GM13977 (cell line): ENCODE measurements at places on chromosomes 1 and 21.

DNA sequence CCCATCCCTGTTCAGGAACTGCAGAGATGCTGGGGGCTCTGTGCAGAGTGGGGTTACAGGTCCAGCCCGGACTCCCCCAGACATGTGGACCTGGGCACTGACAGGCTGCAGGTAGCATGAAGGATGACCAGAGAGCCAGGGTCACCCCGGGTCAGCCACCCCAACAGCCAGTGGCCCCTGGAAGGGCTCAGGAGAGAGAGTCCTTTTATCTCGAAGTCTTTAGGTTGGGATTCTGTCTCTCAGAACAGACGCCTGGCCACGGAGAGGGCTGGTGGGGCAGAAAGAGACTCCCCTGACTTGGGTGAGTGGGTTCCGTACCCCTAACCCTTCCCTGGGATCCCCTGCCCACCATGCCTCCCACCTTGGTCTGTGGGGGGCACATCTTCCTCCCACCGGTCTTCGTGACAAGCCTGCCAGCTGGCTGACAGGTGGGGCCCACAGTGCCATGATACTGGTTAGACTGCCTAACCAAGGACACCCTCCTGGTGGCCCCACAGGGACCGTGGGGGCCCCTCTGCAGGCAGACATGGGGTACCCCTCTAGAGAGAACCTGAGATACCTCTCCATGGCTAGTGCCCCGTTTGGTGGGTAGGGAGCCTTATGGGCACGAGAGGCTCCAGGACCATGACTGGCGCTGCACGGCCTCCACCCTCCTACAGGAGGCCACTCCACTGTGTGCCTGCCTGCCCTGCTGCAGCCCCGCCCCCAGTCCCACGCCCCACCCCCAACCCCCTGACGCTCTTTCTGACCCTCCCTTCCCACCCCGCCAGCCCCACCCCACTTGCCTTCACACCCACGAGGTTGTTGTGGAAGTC lies 24.2 kb downstream of the WNT9A start:
- DNase-seq: no peak

DNA sequence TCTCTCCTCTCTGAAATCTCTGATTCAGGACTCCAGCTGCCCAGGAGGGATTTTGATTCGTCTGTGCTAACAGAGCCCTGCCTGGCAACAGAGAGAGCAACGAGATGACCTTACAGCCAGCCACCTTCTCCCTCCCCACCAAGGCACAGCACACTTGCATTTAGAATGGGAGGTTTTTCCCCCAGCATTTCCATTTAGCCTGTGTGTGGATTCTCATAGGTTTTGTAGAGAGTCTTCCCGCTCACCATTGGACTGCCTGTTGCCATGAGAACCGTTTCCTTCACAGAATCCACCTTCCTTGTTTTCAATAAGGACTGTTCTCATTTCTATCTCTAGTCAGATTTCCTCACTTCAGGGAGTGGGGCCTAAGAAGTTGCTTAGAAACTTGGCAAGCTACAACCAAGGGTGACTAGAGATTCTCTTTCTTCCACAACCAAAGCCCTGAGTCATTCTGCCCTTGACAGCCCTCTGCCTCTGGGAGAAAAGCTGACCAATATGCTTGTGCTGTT lies 5.8 kb upstream of the IKBKE start:
- no peak for DNase-seq

GRCh38 chr1:30523055-30524020 lies 200.0 kb downstream of the MATN1 start:
- no peak for DNase-seq

- no peak for DNase-seq
Measured at GRCh38 chr1:14010476-14010875, 310.5 kb downstream of the PRDM2 start.
